ENCODE measurements at places on chromosomes 6 and 20.
A peak's percentile ranks its signal among the peaks of the same experiment; 100 is the strongest.

GRCh38 chr20:7136886-7137285 lies 369.4 kb downstream of the BMP2 start:
- no peak for DNase-seq

GRCh38 chr6:33904050-33904746 lies 100.4 kb upstream of the MLN start:
- peak; percentile 28 for DNase-seq

GRCh38 chr20:3935956-3936340 lies 46.8 kb downstream of the PANK2 start:
- DNase-seq = no peak

GRCh38 chr6:155093430-155093829 lies 98.3 kb downstream of the TIAM2 start:
- DNase-seq = no peak

DNA sequence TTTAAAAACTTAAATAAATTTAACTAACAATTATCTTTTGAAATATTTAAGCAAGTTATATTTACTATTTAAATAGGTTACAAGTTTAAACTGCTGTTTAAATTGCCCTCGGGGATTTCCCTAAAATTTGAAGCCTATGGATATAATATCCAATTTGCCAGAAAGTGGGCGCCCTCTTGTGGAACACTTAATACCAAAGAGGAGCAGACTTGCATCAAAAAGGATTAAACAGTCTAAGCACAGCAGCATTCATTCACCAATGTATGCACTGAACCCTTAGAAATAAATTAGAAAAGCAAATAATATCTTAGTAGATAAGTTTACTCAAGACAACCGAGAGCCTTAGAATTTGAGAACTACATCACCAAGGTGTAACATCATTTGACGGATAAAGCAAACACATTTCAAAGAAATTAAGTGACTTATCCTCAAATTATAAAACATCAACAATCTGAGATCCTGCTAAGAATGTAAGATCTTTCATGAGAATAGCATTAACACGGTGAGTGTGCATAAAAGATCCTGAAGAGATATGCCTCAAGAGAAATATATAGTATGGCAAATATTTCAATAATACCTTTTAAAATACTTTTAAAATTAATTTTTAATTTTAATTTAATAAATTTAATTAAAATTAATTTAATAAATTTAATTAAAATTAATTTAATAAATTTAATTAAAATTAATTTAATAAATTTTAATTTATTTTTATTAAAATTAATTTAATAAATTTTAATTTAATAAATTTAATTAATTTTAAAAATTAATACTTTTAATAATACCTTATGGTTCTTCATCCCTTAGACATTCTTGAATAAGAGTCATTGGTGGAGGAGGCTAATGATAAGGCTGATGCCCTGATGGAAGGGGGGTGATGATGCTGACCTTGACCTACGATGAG lies 11.5 kb upstream of the MEP1A start:
- no peak for DNase-seq

DNA sequence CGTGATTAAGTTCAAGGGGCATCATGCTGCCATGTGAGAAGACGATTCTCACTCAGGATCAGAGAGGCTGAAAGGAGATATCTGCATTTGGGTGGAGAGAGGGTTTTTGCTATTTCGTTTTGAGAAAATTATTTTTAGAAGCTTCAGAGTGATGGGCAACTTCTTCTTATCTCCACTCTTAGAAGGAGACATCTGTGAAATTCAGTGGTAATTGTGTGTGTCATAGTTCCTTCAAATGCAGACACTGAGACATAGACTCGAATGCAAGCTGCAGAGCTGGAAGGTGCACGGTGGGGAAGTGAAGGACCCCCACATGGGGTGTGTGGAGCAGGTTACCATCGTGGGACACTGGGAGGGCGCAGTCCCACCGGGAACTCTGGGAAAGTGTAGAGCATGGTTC lies 116.8 kb downstream of the PRND start:
- no peak for DNase-seq

DNA sequence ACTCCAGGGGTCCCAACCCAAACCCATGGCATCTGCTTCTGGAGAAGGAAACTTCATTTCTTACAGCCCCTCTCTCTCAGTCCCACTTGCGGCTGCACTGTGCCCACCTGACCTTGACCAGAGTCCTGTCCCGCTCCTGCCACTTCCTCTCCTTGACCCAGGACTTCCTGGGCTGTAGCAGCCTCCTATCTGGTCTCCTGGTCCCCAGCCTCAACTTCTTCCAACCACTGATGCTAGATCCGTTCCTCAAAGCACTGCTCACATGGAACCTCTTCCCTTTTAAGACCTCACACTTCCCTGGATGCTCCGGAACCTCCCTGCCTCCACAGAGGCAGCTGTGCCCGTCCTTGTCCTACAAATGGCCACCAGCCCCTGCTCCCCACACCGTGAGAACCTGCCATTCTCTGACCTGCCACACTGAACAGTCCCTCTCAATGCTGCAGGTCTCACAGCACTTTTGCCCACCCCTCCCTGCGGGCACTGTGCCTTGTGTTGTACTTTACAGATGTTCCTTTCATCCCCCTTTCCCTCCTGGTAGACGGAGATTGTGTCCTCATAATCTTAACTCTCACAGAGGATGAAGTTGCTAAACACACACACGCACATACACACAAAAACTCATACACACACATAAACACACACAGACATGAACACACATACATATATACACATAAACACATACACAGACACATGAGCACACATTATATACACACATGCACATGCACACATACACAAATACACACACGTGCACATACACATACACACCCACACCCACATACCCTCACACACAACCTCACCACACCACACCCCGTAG lies 59.6 kb upstream of the NXT1 start:
- no peak for DNase-seq

- no peak for DNase-seq
Measured at GRCh38 chr6:52579006-52579660, 2.3 kb upstream of the TRAM2 start.

- no peak for DNase-seq
Measured at GRCh38 chr6:135438907-135439535, 58.5 kb downstream of the AHI1 start.

GRCh38 chr6:134003542-134003951 lies 48.9 kb downstream of the SLC2A12 start:
- DNase-seq = no peak

DNA sequence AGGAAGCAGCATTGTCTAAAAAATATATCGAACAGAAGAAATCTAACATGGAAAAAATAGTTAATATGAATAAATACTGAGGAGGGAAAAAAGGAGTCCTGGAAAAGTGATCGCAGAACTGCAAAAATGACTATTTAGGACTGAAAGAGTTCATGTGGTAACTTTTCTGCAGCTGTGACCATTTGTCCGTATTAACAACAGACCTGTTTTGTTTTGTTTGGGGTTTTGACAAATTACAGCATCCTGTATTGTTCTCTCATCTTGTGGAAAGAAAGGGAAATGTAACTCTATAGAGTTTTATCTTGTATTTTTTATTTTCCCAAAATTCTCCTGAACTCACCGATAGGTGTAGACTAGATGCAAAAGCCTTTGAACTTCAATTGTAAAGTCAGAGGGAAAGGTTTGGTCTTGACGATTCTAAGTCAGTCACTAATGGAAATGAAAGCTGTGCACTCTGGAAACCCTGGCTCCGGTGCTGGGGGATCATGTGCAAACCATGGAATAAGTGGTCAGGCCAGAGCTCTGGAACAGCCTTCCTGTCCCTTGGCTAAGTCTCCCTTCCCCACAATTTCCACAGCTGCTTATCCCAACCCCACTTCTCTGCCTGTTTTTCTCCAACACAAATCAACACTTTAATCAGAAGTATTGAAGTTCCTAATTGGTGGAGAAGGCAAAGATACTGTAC lies 51.2 kb upstream of the MARCKS start:
- DNase-seq = no peak

DNA sequence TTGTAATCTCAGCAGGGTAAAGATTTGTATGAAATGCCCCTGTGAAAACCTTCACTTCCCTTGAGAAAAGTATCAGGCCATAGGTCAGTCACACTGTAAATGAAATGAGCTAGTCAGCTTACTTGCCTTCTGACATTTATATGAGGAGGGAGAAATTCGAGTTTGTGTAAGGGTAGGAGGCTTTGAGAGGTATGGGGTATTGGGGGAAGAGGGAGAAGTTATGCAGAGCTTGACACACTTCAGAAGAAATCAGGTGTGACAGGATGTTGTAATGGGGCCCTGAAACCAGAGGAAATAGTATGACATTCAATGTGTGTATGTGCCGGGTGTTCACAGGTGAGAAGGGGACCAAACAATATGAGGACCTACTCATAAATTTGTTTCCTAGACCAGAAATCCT lies 64.2 kb upstream of the CCN6 start:
- DNase-seq = no peak

- no peak for DNase-seq
Measured at GRCh38 chr20:23879811-23880374, 345 bp upstream of the CST5 start.

DNA sequence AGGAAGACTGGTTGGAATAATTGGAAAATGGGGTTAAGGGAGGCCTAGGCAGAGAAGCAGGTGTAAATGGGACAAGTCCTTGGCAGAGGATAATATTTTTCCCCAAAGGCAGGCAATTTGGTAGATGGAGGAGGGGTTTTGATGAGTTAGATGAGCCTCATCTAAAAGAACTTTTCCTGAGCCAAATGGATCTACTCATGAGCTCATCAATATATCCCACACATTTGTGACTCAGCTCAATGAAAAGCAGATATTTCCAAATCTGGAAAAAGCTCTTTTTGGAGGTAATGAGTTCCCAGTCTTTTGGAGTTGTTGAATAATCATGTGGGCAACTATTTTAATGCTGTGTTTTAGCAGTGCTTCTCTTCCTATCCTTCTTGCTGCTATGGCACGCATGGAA lies 685.5 kb upstream of the CITED2 start:
- DNase-seq = no peak

DNA sequence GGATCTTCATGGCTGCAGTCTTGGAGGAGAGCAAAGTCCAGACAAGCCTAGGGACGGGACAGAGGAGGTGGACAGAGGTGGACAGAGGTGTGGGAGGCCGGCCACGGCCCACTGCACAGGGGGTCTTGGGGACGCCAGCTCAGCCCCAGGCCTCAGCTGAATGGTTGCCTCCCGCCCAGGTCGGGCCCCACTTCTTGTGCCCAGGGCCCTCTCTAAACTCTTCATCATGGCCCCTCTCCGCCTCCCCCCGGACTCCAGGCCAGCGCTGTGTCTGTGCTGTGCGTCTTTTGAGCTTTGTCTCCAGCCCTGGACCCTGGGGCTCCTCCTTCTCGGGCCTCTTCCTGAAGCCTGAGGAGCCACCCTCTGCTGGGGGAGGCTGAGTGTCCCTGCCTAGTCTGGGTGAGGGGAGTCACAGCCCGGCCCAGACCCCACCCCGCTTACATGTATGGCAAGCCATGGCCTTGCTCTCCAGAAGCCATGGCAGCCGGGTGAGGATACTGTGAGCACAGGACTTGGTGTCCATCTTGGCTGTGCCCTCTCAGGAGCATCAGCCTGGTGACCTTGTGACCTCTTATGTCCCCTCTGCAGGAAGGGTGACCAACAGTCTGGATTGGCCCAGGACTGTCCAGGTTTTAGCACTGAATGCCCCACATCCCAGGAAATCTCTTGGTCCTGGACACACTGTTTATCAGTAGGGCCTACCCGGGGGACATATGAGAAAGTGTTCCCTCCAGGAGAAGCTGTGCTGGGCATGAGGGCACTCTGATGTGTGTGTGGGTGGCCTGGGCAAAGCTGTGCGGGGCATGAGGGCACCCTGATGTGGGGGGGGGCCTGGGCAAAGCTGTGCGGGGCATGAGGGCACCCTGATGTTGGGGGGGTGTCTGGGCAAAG lies 9.4 kb upstream of the NPBWR2 start:
- no peak for DNase-seq

DNA sequence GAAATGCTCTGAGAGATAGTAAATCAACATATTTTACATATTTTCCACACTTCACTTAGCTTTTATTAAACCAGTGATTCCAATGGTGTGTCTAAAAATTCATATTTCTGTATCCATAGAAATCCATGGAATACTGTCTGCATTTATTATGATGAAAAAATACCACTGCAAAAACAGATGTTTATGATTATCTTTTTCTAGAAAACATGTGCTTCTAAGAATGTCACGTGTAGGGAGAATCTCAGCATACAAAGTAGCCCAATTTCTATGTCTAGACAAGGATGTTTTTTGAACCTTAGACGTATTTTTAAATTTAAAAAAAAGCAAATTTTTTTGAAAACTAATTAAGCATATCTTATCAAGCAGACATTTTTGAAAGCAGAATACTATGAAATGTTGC lies 622.4 kb downstream of the TENT5A start:
- DNase-seq = no peak

DNA sequence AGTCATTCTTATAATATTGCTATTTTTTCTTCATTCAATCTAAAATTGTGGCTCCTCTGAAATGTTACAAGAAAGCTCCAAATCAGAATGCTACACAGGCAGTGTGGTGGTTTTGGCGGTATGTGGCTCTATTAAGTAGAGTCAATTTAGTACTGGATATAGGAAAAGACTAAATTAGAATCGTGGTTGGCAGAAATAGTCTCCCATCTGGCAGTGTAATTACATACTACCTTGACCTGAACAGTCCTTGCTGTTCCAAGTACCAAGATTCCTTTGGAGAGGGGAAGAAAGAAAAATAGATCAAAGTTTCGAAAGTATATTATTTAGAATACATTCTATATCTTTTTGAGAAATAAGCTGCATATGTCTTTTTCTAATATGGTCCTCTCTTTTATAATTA lies 78.2 kb downstream of the C6orf118 start:
- no peak for DNase-seq

GRCh38 chr20:25247956-25248785 lies at the start of gene PYGB:
Gene PYGB (plus strand): TSS chr20:25248085. CDS start chr20:25248179, 94 bp downstream.
- peak; percentile 74 for DNase-seq

GRCh38 chr6:147716434-147716833 lies 207.9 kb downstream of the SAMD5 start:
- no peak for DNase-seq

- DNase-seq = no peak
Measured at GRCh38 chr6:157551041-157551832, 170.2 kb downstream of the ZDHHC14 start.

DNA sequence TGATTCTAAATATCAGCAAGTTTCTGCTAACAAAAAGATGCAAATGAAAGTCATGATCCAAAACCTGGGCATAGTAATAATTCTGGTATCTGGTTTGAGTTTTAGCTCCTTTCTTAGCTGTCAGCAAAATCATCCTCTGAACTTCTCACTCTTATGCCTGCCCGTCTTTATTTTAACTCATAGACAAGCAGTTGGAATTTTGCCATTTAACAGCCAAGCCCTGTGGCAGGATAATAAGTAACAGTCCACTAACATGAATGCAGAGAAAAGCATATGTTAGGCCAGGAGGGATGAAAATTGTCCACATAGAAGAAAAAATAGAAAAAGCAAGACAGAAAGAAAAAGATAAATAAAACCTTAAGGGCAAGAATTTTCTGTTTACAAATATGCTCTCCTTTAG lies 170.0 kb upstream of the LAMA2 start:
- DNase-seq = no peak

DNA sequence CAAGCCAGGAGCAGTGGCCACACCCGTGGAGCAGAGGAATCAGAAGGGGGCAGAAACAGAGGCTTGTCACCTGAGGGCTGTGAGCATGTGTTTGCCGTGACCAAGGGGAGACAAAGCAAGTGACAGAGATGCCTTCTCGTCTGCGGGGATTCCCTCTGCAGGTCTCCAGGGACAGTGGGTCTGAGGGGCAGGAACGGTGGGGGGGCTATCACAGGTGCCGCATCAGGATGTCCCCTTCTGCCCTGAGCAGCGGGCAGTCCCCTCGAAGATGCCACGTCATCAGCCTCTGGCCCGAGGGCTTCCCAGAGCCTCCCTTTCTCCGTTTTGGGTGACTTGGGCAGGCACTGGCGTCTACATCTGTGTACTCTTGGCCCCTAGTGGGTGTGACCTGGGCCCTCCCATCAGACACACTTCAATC lies 338.7 kb downstream of the PREX1 start:
- DNase-seq = no peak

All from T-helper 17 cell (primary cell).